A673 (cell line): ENCODE measurements at places on chromosomes 11 and 22.

DNA sequence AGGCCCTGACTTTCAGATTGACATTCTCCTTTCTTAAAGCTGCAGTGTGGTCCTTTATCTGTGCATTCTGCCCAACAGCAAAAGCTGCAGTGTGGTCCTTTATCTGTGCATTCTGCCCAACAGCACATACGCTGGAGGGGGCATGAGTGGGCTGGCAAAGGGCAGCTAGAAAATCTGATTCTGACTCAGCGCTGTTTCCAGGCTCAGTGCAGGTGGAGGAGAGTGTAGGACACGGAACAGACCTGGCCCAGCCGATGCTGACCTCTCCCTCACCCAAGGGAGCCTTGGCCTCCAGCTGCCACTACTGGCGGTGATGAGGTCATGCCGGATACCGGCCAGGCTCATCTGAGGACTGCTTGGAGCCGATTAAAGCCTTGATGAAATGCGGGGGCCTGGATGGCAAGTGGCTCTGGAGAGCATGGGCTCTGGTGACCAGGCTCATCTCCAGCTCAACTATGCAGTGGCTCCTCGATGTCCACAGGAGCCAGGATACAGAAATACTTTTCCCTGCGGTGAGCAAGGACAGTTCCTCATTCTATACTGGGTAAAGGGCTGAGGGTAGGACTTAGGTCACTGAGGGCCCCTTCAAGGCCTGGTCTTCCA lies 84.6 kb downstream of the CLPB start:
- no peak overlapping the region for H3K27ac ChIP-seq
- H3K27me3 ChIP-seq: no peaks in the 10 kb centered on the region
- no peaks in the 10 kb centered on the region for H3K36me3 ChIP-seq
- peaks cover 5% of the 10 kb centered on the region for H3K4me1 ChIP-seq
- DNase-seq: no peak
- H3K4me3 ChIP-seq: no peak overlapping the region

- H3K27me3 ChIP-seq: no peaks in the 10 kb centered on the region
- H3K36me3 ChIP-seq: no peaks in the 10 kb centered on the region
- H3K4me1 ChIP-seq: peaks cover 25% of the 10 kb centered on the region
- no peak for DNase-seq
Measured at GRCh38 chr11:73789279-73789670, 1.6 kb downstream of the MRPL48 start.

- no peak overlapping the region for H3K4me3 ChIP-seq
- H3K36me3 ChIP-seq: no peaks in the 10 kb centered on the region
- no peak overlapping the region for H3K27ac ChIP-seq
- no peaks in the 10 kb centered on the region for H3K4me1 ChIP-seq
Measured at GRCh38 chr22:25068707-25069106, 116.2 kb downstream of the KIAA1671 start.

- no peak for DNase-seq
- H3K4me3 ChIP-seq: no peak overlapping the region
- no peaks in the 10 kb centered on the region for H3K4me1 ChIP-seq
- no peak overlapping the region for H3K27ac ChIP-seq
- H3K36me3 ChIP-seq: no peaks in the 10 kb centered on the region
Measured at GRCh38 chr11:26792941-26793340, 71.1 kb upstream of the SLC5A12 start.

- H3K27me3 ChIP-seq: no peaks in the 10 kb centered on the region
- H3K36me3 ChIP-seq: no peaks in the 10 kb centered on the region
- no peak overlapping the region for H3K27ac ChIP-seq
- DNase-seq: no peak
- H3K4me1 ChIP-seq: no peaks in the 10 kb centered on the region
Measured at GRCh38 chr22:46611189-46611588, 9.0 kb upstream of the GRAMD4 start.

DNA sequence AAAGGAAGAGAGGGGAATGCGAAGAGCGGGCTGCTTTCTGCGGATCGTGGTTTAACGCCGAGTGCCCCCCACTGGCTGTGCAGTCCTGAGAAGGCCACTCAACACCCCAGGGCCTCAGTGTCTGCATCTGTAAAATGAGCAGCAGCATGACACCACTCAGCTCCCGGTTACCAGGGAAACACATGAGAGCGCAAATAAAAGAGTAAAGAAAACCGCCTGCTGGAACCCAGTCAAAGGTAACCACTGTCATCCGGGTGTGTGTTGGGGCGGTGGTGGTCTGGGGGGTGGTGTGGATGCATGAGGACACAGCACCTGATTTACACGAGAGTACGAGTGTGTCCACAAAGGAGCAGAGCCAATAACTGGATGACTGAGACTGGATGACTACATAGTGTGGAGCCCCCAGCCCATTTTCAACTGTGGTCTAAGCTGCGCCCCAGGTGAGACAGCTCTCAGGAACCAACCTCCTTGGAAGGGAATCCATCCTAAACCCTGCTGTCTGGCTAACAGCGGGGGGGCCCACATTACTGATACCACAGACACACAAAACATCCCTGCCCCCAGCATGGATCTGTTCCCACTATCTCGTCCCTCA lies 5.7 kb downstream of the CELSR1 start:
- H3K27ac ChIP-seq: no peak overlapping the region
- no peaks in the 10 kb centered on the region for H3K36me3 ChIP-seq
- no peak overlapping the region for H3K4me3 ChIP-seq

- no peaks in the 10 kb centered on the region for H3K27me3 ChIP-seq
- DNase-seq: no peak
- no peak overlapping the region for H3K27ac ChIP-seq
- H3K4me3 ChIP-seq: no peak overlapping the region
- H3K36me3 ChIP-seq: peaks cover 76% of the 10 kb centered on the region
- peaks cover 23% of the 10 kb centered on the region for H3K4me1 ChIP-seq
Measured at GRCh38 chr22:27892811-27893210, 26.2 kb downstream of the PITPNB start.

GRCh38 chr11:132941024-132941646 lies 591.2 kb downstream of the OPCML start:
- H3K4me3 ChIP-seq: no peak overlapping the region
- peaks cover 5% of the 10 kb centered on the region for H3K4me1 ChIP-seq
- peak; percentile 60 for DNase-seq
- no peaks in the 10 kb centered on the region for H3K36me3 ChIP-seq
- no peak overlapping the region for H3K27ac ChIP-seq
- peaks cover 27% of the 10 kb centered on the region for H3K27me3 ChIP-seq

- H3K4me3 ChIP-seq: no peak overlapping the region
- no peak for DNase-seq
- no peaks in the 10 kb centered on the region for H3K4me1 ChIP-seq
- H3K27me3 ChIP-seq: no peaks in the 10 kb centered on the region
- H3K36me3 ChIP-seq: no peaks in the 10 kb centered on the region
Measured at GRCh38 chr11:82404981-82405380, 328.7 kb downstream of the FAM181B start.

- H3K27ac ChIP-seq: no peak overlapping the region
- H3K4me3 ChIP-seq: no peak overlapping the region
- H3K4me1 ChIP-seq: no peaks in the 10 kb centered on the region
- no peaks in the 10 kb centered on the region for H3K27me3 ChIP-seq
Measured at GRCh38 chr11:67544616-67545242, 21.5 kb upstream of the CABP2 start.

- peak; percentile 81 for DNase-seq
- no peak overlapping the region for H3K27ac ChIP-seq
- no peaks in the 10 kb centered on the region for H3K4me1 ChIP-seq
Measured at GRCh38 chr11:128814856-128815705, 52.0 kb downstream of the KCNJ1 start.
